ENCODE measurements at places on chromosomes 4 and X.

DNA sequence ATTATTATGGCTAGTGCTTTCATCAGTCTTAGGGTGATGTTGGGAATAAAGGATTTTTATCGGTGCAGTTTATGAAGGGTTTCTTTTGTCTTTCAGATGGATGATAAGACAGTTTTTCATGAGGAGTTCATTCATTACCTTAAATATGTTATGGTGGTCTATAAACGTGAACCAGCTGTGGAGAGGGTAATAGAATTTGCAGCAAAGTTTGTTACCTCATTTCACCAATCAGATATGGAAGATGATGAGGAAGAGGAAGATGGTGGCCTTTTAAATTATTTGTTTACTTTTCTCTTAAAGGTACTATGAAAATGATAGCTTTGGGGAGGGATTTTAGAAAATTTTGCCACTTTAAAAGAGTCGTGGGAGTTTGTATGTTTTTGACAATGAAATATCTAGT lies 1.3 kb downstream of the NCAPG start:
- no peak for DNase-seq

GRCh38 chr4:148192526-148192925 lies 249.7 kb downstream of the NR3C2 start:
- DNase-seq, result no peak

DNA sequence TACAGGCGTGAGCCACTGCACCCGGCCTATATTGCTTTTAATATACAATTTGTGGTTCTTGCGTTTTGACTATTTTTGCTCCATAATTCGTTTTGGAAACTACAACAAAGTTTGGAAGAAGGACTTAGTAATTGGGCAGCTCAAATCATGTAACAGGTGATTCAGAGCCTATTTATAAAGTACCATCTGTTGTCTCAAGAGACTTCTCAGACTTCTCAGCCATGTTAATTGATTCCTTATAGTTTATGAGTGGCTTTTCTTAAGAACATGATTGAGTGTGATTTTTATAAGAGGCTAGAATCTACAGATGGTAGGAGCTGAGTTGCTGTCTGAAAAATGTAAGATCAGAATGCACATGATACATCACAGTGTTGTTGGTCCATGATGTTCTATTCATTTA lies 240.2 kb downstream of the ADGRL3 start:
- no peak for DNase-seq

GRCh38 chr4:4766564-4766963 lies 92.9 kb upstream of the MSX1 start:
- DNase-seq, result no peak

GRCh38 chr4:145934434-145935047 lies 4.1 kb downstream of the ZNF827 start:
- no peak for DNase-seq

DNA sequence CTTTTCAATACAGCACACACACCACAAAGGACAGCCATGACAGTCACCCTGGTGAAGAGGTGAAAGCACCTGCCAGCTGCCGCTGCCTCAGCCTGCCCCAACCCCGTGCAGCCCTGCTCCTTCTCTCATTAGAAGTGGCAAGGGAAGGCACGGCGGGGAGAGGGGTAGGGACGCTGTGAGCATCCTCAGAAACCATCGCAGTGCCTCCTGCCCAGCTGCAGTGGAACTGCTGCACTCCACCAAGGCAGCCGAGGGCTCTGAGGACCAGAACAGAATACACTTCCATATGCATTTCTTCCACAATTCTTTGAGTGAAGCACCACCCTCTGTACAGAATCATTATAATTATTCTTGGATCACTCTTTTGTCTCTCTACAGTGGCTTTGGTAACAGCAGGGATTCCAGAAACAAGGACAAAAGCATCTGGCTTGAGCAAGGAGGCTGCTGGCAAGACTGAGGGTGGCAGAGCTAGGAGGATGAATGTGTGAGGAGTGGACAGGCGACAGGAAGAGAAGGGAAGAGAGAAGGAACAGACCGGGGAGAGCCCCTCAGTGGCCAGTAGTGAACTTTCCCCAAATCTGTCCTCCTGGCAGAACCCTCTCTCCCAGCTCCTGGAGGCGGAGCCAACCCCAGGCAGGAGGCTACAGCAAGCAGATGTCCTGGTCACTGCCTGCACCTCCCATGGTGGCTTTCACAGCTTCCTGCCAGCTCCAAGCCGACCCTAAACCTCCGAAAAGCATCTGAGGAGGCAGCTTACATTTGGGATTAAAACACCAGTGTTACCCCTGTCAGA lies 73.2 kb downstream of the MTNR1A start:
- no peak for DNase-seq

GRCh38 chr4:122553432-122553831 lies 67.4 kb downstream of the IL21 start:
- DNase-seq, result no peak
